ENCODE measurements at places on chromosomes 1 and 21.

- H3K27ac ChIP-seq: no peak overlapping the region
- H3K4me1 ChIP-seq: peaks cover 51% of the 10 kb centered on the region
- DNase-seq: no peak
- H3K36me3 ChIP-seq: no peaks in the 10 kb centered on the region
Measured at GRCh38 chr1:2499260-2499659, 23.2 kb downstream of the PLCH2 start.

- DNase-seq: no peak
- H3K27ac ChIP-seq: no peak overlapping the region
- peaks cover under 1% of the 10 kb centered on the region for H3K4me1 ChIP-seq
- no peaks in the 10 kb centered on the region for H3K36me3 ChIP-seq
- H3K27me3 ChIP-seq: no peaks in the 10 kb centered on the region
- no peak overlapping the region for H3K4me3 ChIP-seq
Measured at GRCh38 chr1:212218911-212219310, 66.3 kb upstream of the PPP2R5A start.

DNA sequence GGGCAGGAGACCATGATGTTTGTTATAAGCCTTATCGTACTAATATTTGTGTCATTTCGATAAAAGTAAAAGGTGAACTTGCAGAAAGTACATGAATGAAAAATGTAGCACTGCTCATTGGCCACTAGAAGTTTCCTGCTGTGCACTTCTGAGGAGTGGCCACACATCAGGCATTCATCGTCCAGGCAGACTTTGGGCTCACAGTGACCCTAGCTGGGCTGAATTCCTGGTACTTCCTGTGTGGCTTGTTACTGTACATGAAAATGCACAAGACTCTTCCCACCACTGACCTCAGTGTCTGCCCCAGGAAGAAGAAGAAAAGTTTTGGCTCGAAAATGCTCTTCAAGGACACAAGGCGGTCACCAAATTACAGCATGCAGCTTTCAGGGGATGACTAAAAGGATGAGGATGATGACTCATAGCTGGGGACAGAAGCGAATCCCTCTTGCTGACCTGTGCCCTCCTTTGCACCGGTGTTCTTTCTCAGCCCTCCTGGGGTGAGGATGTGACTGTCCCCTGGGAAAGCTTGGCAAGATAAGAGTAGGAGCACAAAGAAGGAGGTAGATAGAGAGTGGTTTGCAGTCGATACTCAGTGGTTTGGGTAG is 252.4 kb upstream of the KAZN start:
- peaks cover 4% of the 10 kb centered on the region for H3K36me3 ChIP-seq
- H3K4me1 ChIP-seq: no peaks in the 10 kb centered on the region

- no peaks in the 10 kb centered on the region for H3K4me1 ChIP-seq
- H3K27ac ChIP-seq: no peak overlapping the region
- DNase-seq: no peak
- H3K36me3 ChIP-seq: peaks cover 49% of the 10 kb centered on the region
- no peak overlapping the region for H3K4me3 ChIP-seq
Measured at GRCh38 chr21:8993284-8993942, 1528.0 kb upstream of the TPTE start.

GRCh38 chr1:180632326-180633056 is 669 bp downstream of the XPR1 start:
- H3K27me3 ChIP-seq: no peaks in the 10 kb centered on the region
- no peak for DNase-seq
- H3K27ac ChIP-seq: peak overlapping the region; percentile 96

- no peak overlapping the region for H3K27ac ChIP-seq
- H3K4me1 ChIP-seq: no peaks in the 10 kb centered on the region
- H3K36me3 ChIP-seq: no peaks in the 10 kb centered on the region
- no peak overlapping the region for H3K4me3 ChIP-seq
- no peak for DNase-seq
- H3K27me3 ChIP-seq: peaks cover 4% of the 10 kb centered on the region
Measured at GRCh38 chr1:176479971-176480370, 17.0 kb downstream of the PAPPA2 start.

DNA sequence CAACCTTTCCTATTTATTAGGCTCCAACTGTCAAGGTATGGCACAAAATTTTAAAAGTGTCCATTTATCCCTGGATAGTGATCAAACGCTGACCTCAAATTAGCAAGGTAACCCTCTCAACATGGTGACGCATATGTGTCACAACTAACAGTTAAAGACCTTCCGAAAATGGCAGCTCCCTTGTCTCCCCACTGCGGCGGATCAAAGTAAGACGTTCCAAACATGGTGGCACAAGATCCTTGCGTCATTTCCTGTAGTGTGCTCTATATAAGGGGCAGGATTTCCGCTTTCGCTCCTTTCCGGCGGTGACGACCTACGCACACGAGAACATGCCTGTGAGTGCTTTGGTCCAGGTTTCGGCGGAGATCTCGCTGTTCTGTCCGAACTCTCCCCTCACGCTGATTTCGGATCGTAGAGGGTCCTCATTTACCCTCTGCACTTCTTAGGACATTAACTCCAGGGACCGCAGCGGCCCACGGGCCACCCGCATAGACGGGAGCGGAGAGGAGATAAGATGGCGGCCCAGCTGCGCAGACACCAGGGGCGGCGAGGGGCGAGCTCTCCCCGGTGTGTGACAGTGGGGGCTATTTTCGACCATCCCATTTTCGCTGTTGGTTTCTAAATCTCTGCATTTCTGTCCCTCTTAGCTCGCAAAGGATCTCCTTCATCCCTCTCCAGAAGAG is at the start of gene RPS27:
Gene RPS27, plus strand, starts transcription at position 295 of the 683 bp plus-strand sequence. Its CDS starts 35 bp downstream, at position 330.
- H3K36me3 ChIP-seq: peaks cover 13% of the 10 kb centered on the region
- peaks cover 58% of the 10 kb centered on the region for H3K4me1 ChIP-seq
- H3K4me3 ChIP-seq: peak within 1 kb of the TSS; percentile 98
- no peaks in the 10 kb centered on the region for H3K27me3 ChIP-seq

DNA sequence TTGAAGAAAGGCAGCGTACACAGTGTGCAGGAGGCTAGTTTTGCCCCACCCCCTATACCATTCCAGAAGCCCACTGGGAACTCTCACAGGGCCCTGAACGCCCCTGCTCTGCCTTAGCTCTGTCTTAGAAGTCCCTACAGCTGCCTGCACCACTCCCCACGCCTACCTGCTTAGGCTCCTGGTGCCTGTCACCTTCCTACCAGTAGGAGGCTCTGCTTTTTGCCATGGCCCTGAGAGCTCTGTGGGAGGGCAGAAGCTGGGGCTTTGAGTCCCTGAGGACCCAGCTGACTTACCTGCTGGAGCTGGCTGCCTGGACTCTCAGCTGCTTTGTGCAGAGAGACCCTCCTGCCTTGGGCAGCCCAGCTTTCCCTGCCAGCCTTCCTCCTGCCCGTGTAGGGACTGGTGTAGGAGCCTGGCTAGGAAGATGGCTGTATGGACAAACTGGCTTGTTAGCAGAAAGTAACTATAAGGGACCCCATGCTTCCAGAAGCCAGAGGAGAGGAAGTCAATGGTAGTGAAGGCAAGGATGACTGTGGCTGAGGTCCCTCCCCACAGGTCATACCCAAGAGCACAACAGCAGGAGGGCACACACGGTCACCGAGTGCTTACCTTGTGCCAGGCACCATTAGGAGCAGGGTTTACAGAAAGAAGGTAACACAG is 9.8 kb upstream of the CELSR2 start:
- H3K27me3 ChIP-seq: no peaks in the 10 kb centered on the region
- peak overlapping the region; percentile 72 for H3K27ac ChIP-seq
- no peaks in the 10 kb centered on the region for H3K36me3 ChIP-seq
- peak; percentile 27 for DNase-seq

GRCh38 chr1:197567442-197567841 is 207.8 kb downstream of the DENND1B start:
- H3K4me3 ChIP-seq: no peak overlapping the region
- no peaks in the 10 kb centered on the region for H3K27me3 ChIP-seq
- no peak overlapping the region for H3K27ac ChIP-seq
- no peaks in the 10 kb centered on the region for H3K4me1 ChIP-seq
- H3K36me3 ChIP-seq: peaks cover 65% of the 10 kb centered on the region

GRCh38 chr1:171901245-171901644 is 59.9 kb downstream of the DNM3 start:
- H3K4me3 ChIP-seq: no peak overlapping the region
- no peak overlapping the region for H3K27ac ChIP-seq
- H3K4me1 ChIP-seq: peaks cover 13% of the 10 kb centered on the region
- no peak for DNase-seq
- peaks cover 2% of the 10 kb centered on the region for H3K36me3 ChIP-seq
- H3K27me3 ChIP-seq: peaks cover 14% of the 10 kb centered on the region

Measured in naive thymus-derived CD8-positive, alpha-beta T cell (primary cell).